Activated T-helper 17 cell treated with anti-CD3 and anti-CD28 coated beads, Interleukin-2, amount 50 U/mL, for 72 hours (primary cell): ENCODE measurements at places on chromosomes 2 and 18. TPM values are rescaled to one million over a fixed set of nuclear protein-coding genes. Genes with fewer than 3 reads are reported as not detected.
A peak's percentile ranks its signal among the peaks of the same experiment; 100 is the strongest.

Gene NEB
- 0.63 TPM for total RNA-seq

Gene HNRNPA3
- 260 TPM for total RNA-seq

GRCh38 chr2:86072271-86072858 is 33.3 kb downstream of the POLR1A start:
- no peak for ATAC-seq

DNA sequence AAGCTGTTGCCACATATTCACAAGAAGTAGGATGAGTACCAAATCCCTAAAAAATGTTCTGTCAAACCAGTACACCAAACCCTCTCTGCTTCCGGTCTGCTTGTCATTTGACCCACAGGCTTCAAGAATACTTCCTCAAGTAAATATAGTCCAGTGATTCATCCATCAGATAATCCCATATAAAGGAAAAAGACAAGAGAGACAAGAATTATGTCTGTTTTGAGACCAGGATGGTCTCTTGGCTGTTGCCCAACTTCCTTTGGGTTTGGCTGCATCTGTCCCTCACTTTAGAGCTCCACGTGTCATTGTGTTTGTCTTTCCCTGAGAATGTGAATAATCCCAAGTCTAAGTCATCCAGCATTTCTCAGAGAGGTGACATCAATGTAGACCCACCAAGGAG is 91.5 kb upstream of the NRP2 start:
- no peak for ATAC-seq

GRCh38 chr2:177728399-177728765 is 335.8 kb downstream of the AGPS start:
- ATAC-seq, result no peak

Gene SKOR2
- total RNA-seq, result not detected

Gene POTEJ
- not detected for total RNA-seq

GRCh38 chr2:134372611-134373131 is 118.8 kb downstream of the MGAT5 start:
- ATAC-seq, result no peak

DNA sequence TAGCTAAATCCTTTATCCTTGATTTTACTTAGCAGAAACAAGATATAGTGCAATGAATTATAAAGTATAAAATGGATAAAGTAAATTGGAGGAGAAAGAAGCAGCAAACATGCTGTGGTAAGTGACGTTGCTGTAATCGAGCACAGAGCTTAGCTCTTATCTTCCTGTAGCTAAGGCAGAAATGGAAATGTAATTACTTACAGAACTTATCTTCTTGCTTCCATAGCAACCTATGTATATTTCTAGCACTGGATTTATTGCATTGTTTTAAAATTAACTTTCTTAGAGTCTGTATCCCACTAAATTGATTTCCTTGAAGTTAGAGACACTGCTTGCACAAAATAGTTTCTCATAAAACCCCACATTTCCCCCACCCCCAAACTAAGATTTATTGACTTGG is 130.6 kb upstream of the MC4R start:
- ATAC-seq, result no peak

DNA sequence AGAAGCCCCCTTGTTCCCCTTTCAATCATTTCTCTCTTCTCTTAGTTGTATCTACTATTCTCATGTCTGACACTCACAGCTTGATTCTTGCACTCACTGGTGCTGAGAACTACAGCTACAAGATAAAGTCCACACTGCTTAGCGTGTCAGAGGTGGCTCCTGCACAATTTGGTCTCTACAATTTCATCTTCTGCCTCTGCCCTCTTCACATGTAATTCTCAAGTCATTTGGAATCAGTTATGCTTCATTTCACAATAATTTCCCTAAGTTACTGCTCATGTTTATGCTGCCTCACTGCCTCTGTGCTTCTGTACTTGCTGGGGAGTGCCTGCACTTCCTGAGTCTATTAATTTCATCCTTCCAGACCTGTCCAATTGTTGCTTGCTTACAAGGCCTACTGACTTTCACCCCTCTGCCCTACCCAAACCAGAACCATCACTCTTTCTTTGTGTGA is 11.6 kb upstream of the NAB1 start:
- ATAC-seq, result no peak

- ATAC-seq, result no peak
Observed at GRCh38 chr2:39851251-39851650, 72.2 kb upstream of the THUMPD2 start.

Gene DSC2
- not detected for total RNA-seq

- ATAC-seq, result no peak
Observed at GRCh38 chr18:56240405-56240804, 398.0 kb downstream of the TXNL1 start.

Gene KIAA2012
- not detected for total RNA-seq

GRCh38 chr18:9594823-9595596 is 19.3 kb downstream of the PPP4R1 start:
- peak; percentile 47 for ATAC-seq
